ENCODE measurements at places on chromosomes 13 and 19.

- no peak for DNase-seq
These were observed 44.9 kb upstream of the NBEA start for GRCh38 chr13:34897220-34897619.

DNA sequence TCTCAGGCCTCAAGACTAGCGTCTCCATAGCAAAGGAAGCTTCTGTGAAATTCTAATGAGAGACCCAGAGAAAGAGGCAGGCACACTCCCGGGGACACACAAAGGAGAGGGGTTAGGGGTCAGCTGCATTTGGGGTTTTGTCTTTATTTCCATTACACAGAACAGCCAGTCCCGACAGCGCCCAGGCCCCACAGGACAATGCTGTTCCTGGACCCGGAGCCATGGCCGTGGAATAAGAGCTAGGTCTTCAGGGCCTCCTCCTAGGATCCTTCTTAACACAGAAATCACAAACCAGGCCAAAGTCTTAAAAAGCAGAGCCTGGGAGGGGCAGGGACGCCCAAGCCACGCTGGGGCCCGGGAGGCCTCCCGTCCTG, 22.8 kb downstream of the KCTD15 start:
- no peak for DNase-seq

- no peak for DNase-seq
These were observed 28.3 kb downstream of the KLF12 start for GRCh38 chr13:74105871-74106270.

- DNase-seq, result no peak
These were observed 251.7 kb upstream of the ARGLU1 start for GRCh38 chr13:106819413-106820180.

- DNase-seq, result no peak
These were observed 6.8 kb downstream of the LSM14A start for GRCh38 chr19:34179066-34179465.

GRCh38 chr13:19632915-19633478, 462 bp upstream of the MPHOSPH8 start:
- DNase-seq, result peak; percentile 0

DNA sequence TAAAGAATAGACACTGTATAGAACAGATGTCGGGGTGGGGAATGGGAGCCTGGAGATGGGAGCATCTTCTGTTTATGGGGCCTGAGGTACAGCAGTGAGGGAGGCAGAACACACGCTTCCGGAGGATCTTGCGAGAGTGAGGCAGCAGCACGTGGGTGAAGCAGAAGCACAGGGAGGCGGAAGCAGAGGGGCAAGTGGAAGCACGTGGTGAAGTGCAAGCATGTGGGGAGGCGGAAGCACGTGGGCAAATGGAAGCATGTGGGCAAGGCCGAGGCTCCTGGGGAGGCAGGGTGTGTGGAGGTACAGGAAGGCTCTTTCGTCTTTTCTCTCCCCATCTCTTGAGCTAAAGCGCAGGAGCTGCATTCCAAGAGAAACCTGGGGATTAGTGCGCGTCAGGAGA, 198.4 kb downstream of the ATP8A2 start:
- DNase-seq, result no peak

DNA sequence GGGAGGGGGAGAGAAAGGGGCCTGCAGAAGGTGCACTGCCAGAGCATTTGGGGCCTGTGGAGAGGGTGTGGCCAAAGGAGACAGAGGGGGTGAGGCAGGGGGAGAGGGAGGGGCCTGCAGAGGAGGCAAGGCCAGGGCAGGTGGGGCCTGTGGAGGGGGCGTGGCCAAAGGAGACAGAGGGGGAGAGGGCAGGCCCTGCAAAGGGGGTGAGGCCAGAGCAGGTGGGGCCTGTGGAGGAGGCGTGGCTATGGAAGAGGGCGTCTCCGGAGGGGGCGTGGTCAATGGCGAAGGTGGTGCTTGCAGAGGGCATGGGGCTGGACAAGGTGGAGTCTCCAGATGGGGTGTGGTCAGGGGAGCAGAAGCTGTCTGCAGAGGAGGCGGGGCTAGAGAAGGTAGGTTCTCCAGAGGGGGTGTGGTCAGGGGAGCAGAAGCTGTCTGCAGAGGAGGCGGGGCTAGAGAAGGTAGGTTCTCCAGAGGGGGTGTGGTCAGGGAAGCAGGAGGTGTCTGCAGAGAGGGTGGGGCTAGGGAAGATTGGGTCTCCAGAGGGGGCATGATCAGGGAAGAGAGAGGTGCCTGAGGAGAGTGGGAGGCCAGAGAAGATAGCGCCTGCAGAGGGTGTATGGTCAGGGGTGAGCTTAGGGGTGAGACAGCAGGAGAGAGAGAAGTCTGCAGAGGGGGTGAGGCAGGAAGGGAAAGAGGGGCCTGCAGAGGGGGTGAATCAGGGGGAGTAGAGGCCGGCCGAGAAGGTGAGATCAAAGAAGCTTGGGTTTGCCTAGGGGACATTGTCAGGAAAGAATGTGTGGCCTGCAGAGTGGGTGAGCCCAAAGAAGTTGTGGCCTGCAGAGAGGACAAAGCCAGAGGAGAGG, 3.4 kb downstream of the PRR36 start:
- no peak for DNase-seq

- DNase-seq, result no peak
These were observed 7.4 kb downstream of the IFNL1 start for GRCh38 chr19:39303373-39304184.

- DNase-seq, result no peak
These were observed 2.5 kb upstream of the DBP start for GRCh38 chr19:48639483-48640375.

DNA sequence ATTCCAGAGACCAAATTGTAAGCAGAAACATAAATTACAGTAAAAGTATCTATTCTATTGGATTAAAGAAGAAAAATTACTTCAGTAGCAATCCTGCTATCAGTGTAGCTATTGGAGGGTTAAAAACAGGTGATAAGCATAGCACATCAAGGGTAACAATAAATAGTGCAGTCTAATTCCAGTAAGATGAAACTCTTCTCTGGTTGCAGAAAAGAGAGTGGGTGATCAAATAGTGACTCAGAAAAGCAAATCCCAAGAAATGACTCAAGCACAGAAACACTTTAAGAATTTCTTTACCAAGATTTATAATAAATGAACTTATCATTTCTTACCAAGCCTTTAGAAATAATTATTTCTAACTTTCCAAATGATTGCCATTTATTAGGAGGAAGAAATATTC, 135.7 kb downstream of the LMO7 start:
- peak; percentile 47 for DNase-seq

GRCh38 chr19:12425236-12425887, 15.5 kb downstream of the ZNF443 start:
- no peak for DNase-seq

DNA sequence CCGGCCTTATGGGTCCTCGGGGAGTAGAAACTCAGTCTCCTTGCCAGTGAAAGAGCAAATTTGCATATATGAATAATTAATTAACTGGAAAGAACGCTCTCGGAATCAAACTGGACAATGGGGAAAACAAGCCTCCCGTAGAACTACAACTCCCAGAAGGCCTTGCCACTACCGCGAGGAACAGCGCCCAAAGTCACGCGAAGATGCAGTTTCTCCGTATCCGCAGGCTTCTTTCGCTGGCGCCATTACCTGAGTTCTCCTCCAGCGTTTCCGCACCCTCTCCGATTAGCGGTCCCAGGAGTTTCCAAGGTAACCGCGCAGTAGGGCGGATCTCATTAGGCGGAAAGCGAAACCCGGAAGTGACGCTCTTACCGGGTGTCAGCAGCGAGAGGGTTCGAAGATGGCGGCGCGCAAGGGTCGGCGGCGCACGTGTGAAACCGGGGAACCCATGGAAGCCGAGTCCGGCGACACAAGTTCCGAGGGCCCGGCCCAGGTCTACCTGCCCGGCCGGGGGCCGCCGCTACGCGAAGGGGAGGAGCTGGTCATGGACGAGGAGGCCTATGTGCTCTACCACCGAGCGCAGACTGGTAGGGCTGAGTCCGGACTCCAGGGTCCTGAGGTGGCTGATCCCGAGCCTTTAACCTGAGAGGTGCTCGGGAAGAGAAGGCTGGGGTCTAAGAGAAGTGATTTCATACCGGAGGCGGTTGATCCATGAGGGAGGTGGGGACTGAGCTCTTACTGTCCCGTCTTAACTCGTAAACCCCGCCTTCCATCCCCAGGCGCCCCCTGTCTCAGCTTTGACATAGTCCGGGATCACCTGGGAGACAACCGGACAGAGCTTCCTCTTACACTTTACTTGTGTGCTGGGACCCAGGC, at the start of gene GRWD1:
GRWD1 (plus strand) TSS at position 378 of the 876 bp plus-strand sequence; CDS start at position 401, 23 bp downstream.
- DNase-seq, result peak; percentile 73

GRCh38 chr13:49140910-49141611, 79.1 kb upstream of the MLNR start:
- no peak for DNase-seq

- DNase-seq, result peak; percentile 97
These were observed 67.0 kb upstream of the SERP2 start for GRCh38 chr13:44306371-44307192.

- no peak for DNase-seq
These were observed 2.2 kb upstream of the TBXA2R start for GRCh38 chr19:3608750-3609322.

DNA sequence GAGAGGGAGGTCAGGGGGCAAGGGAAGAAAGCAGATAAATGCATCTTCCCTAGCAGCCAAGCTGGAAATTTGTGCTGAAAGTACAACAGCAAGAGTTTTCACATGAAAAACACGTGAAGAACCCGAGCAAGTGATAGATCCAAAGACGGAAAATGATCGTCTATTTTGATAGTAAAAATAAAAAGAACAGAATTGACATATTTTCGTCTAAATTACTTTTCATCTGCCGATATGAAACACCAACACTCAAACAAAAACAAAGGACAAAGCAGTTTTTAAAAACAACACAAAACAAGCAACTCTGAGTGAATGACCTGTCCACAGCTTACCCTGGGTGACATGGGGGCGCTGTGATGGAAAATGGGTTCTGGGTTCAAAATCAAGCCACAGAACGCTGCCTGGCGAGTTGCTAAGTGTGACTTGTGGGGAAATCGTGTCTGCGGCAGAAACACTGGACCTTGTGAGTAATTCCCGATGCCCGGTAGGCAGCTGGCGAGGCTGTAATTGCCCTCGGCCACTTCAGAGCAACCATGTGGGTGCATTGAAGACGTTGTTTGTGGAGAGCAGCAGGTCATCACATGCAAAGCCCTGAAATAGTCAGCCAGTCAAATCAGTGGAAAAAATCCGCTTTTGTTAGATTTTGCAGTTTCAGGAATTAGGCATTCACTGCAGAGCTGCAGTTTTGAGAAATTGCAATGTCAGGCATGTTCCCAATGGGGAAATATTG, 7.4 kb downstream of the SOX1 start:
- DNase-seq, result no peak

- no peak for DNase-seq
These were observed 413.7 kb downstream of the DCT start for GRCh38 chr13:94065741-94066140.

GRCh38 chr19:43469160-43469480, 3.7 kb upstream of the LYPD3 start:
- DNase-seq, result no peak

- DNase-seq, result no peak
These were observed 147.1 kb downstream of the MTUS2 start for GRCh38 chr13:28967029-28967915.

DNA sequence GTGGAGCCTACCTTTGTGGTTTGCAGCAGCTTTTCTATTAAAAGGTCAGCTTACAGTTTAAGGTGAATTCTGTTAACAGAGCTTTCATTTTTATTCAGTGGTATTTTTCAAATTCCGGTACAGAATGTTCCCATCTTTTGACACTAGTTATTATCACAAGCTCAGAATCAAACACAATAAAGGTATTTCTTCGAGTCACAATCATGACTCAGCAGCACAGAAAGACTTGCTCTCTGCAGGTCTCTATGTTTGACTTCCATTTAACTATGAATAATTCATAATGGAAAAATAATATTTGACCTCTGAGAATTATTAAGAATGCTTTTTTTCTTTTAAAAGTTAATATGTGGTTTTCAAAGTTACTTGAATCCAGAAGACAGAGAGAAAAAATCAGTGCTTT, 28.2 kb downstream of the DACH1 start:
- DNase-seq, result no peak

- DNase-seq, result no peak
These were observed 15.6 kb upstream of the WASF3 start for GRCh38 chr13:26541678-26542568.

- DNase-seq, result peak; percentile 98
These were observed 32.7 kb upstream of the DCLK1 start for GRCh38 chr13:36163809-36164308.

DNA sequence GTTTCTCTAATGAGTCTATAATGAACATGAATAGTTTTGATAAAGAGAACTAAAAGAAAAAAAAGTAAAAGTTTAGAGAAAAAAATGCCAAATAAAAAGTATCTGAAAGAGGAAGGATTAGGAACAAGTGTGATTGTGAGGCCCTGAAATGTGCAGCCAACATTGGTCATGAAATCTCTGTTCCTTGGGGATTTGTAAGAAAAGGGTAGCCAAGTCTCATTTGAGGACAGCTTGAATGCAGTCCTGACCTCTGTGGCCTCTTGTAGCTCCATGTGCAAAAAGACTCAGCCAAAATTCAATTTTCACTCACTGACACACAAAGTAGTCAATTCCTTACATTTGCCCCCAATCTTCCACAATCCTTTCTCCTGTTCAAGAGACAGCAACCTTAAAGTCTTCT, 167.9 kb downstream of the KLF12 start:
- no peak for DNase-seq

DNA sequence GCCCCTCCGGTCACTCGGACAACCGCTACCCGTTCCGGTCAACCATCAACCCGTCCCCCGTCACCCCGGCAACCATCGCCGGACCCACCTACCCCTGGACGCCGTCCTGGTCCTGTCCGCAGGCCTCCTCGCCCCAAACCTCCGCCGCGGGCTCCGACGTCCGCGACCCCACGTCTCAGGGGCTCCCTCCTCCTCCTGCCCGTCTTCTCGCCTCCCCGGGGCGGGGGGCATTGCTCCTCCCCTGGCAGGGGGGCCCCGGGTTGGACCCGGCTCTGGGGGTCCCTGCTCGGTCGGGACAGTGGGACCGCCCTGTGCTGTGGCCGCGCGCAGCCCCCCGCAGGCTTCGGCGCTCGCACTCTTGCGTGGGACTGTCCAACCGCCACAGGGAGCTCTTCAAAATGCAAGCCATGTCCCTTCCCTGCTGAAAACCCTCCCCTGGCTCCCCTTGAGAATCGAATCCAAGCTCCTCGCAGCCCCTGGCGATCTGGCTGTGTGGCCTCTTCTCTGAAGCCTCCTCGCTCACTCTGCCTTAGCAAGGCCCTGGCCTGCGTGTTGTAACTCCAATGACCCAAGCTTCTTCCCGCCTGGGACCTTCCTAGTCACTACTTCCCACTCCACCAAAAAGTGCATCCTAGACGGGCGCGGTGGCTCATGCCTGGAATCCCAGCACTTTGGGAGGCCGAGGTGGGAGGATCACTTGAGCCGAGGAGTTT, 8.4 kb downstream of the EPHX3 start:
- no peak for DNase-seq

Measured in skeletal muscle cell (primary cell).